ENCODE measurements at places on chromosomes 2 and 18. TPM values are rescaled to one million over a fixed set of nuclear protein-coding genes. Genes with fewer than 3 reads are reported as not detected.

Gene HOXD9
- not detected for total RNA-seq

Gene HAAO
- total RNA-seq = 0.97 TPM

Gene VAPA
- 178 TPM for total RNA-seq

Gene RIT2
- 1.9 TPM for total RNA-seq

Gene FASTKD2
- total RNA-seq = 48.7 TPM

Gene ADAM23
- total RNA-seq = 12.0 TPM

Gene GPBAR1
- 1.6 TPM for total RNA-seq

Gene RAB17
- total RNA-seq = 26.9 TPM

Gene DCAF17
- total RNA-seq = 37.3 TPM

Gene LRRC30
- total RNA-seq = not detected

Gene ANO7
- total RNA-seq = 5.1 TPM

Gene CTAGE1
- total RNA-seq = not detected

Gene CPO
- total RNA-seq = not detected

Gene CPSF3
- total RNA-seq = 105 TPM

Gene HNMT
- total RNA-seq = 3.4 TPM

Gene GREB1L
- total RNA-seq = not detected

Gene TBR1
- total RNA-seq = not detected

Gene ZSCAN30
- 15.5 TPM for total RNA-seq

Gene STARD6
- total RNA-seq = not detected

Gene GDF7
- 0.19 TPM for total RNA-seq

Gene SLC38A11
- total RNA-seq = not detected

Gene UPP2
- not detected for total RNA-seq

Gene SAG
- total RNA-seq = not detected

Gene MYO5B
- 19.1 TPM for total RNA-seq

Gene CXCR1
- total RNA-seq = not detected

Gene ZSWIM2
- total RNA-seq = not detected

Gene TM4SF20
- not detected for total RNA-seq

Gene ST6GAL2
- total RNA-seq = 25.7 TPM

Gene SNORC
- 0.62 TPM for total RNA-seq

Gene COLEC11
- total RNA-seq = 0.43 TPM

Gene SPATA3
- not detected for total RNA-seq

Gene CTNNA2
- total RNA-seq = 11.3 TPM

Gene IL36RN
- total RNA-seq = not detected

Gene ZNF514
- 5.7 TPM for total RNA-seq

Gene ANKRD36
- total RNA-seq = 21.8 TPM

Gene NCL
- 439 TPM for total RNA-seq

Gene ZNF396
- total RNA-seq = 0.85 TPM
